Daoy (cell line): ENCODE measurements at places on chromosomes 12 and 14. TPM values are rescaled to one million over a fixed set of nuclear protein-coding genes. Genes with fewer than 3 reads are reported as not detected.

Gene TMEM119
- total RNA-seq, result 0.57 and 1.1 TPM in 2 replicates

Gene DHH
- total RNA-seq, result not detected in 2 replicates

Gene OTUB2
- 2.7 and 3.1 TPM in 2 replicates for total RNA-seq

DNA sequence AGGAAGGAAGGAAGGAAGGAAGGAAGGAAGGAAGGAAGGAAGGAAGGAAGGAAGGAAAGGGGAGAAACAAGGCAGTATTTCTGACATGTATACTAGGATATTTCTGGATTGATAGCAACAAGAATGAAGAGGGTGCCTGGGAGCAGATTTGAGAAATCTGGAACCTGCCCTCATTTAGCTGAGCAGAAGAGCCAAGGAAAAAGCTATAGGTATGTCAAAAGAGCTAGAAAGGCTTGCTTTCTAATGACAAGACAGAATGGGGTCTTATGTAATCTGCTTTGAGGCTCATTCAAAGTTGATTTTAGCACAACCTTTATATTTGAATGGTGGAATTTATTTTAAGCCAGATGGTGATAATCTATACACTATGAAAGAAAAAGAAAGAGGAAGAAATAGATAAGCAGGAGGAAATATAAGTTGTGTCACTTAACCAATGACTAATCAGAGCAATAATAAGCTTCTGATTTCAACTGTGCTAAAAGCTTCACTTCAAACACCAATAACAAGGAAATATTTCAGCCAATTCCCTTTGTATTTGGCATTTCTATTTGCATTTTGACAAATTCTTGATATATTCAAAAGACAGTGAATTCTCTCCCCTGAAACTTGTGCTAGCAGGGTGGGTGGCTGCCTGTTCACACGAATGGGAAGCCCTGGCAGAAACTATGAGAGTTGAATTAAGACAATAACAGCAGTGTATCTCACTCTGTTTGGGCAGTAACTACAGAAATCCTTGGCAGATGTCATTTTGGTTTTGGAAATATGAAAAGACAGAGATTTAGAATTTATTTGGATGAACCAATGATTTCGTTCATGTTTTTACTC, 76.3 kb upstream of the FLRT2 start:
- DNase-seq, result no peak

GRCh38 chr12:32483993-32484392, 84.6 kb downstream of the FGD4 start:
- no peak for DNase-seq

DNA sequence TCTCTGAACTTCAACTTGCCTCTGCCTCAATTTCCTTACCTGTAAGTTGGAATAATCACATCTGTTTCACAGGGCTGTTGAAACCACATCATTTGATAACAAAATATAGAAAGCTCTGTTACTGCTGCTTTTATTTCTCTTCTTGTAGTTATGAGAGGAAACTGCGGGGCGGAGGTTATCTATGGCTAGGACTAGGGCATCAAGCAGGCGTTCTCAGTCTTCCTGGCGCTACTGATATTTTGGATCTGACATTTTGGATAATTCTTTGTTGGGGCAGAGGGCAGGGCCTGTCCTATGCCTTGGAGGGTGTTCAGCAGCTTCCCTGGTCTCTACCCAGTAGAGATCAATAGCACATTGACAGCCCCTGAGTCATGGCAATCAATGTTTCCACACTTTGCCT, 3.9 kb downstream of the P3H3 start:
- no peak for DNase-seq

- peak; percentile 32 for DNase-seq
Measured at GRCh38 chr12:89236748-89237383, 115.4 kb downstream of the DUSP6 start.

DNA sequence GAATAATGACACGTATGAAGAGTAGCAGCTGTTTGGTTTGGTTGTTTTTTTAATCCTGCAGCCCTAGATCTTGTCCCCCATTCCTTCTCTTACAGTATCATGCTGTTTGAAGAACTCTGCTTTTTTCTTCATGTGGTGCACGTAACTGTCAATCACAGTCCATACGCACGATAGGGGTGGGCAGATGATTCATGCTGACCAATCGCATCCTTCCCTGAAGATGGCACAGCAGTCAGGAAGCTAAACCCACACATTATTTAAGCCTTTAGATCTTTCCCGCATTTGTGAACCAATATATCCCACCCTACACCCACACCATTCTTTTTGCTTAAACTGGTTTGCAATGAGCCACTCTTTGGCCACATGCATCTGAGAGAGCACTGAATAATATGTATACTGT, 158.9 kb upstream of the PLEKHA5 start:
- peak; percentile 29 for DNase-seq

- no peak for DNase-seq
Measured at GRCh38 chr12:110203546-110203945, 77.5 kb upstream of the ATP2A2 start.

DNA sequence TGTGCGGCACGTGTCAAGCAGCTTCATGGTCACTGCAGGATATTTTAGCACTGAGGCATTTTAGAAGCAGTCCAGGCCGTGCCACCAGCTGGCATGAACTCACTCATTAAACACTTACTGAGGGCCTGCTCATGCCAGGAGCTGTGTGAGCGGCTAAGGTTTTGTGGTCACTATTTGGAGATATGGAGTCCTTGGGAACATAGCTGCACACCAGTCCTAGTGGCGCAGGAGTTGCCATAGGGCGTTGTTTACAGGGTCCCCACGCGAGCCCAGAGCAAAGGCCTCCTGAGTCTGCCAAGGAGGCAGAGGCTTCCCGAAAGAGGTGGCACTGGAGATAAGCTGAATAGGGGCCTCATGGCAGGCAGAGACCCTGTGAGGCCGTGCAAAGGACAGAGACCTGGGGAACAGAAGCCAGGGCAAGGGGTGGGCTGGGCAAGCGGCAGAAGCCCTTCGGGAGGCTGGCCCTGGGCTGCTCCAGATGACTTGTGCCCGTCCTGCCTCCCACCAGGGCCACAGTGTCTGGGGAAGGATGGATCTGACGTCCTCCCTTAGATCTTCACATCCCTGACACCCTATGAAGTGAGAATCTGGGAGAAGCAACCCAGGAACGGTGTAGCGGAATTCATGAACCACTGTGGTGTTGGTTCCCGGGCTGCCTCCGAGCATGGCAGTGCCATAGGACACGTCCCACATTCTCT, 38.9 kb downstream of the SFSWAP start:
- DNase-seq, result no peak

DNA sequence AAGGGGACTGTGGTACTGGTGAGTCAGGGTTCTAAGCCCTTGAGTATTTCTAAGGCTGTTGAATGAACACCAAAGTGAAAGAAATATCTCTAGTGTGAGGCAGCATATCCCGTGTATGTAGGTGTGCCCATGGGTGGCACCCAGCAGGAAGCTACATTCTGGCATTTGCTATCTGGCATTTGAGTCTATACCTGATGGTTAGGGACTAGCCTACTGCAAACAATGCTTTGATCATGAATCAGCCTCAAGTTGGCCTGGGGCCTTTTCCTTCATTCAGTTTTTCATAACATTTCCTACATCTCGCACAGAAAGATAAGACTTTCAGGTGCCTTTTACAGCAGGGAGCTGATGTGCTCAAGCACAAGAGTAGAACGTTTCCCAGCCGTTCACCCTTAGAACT, 85.7 kb upstream of the E2F7 start:
- peak; percentile 9 for DNase-seq

GRCh38 chr12:99619389-99620158, 28.0 kb upstream of the GARIN6 start:
- DNase-seq, result no peak

DNA sequence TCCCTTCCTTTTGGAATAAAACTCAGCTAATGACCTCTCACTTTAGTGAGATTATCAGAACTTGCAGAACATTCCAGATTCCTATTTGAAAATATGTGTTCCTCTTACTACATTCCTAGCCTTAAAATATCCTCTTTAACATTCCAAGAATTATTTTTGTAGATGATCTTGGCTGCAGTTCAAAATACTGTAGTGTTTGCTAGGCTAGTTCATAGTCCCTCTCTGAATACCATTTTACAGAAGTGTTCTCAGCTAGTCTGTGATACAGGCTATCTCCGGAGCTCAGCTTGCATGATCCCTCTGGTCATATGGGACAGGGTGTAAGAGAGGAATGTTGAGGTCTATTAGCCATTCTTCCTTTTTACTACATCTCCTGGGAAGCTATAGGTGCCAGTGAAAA, 17.6 kb upstream of the GPR33 start:
- DNase-seq, result no peak

DNA sequence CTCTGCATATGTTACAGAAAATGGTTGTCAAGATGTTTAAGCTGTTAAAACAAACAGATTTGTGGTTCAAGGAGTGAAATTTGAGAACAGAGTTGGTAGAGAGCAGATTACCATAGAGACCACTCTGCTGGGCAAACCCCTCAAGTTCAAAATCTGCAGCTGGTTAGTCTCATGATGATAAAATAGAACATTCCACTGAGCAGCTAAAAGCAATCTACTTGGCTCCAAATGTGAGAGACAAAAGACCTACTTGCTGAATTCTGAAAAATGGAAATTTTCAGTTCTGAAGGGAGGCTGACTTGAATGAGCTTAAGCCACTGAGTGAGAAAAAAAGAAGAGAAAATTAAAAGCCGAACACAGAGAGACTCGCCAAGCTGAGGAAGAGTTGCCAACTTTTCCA, 519.3 kb downstream of the NOVA1 start:
- no peak for DNase-seq

GRCh38 chr14:93005838-93006237, 82.9 kb downstream of the CHGA start:
- no peak for DNase-seq
